ENCODE measurements at places on chromosomes 11 and 22. TPM values are rescaled to one million over a fixed set of nuclear protein-coding genes. Genes with fewer than 3 reads are reported as not detected.

The MYRF gene
- total RNA-seq = 7.0 TPM

The PRSS23 gene
- total RNA-seq = 43.2 TPM

The KRTAP5-2 gene
- total RNA-seq = not detected

The GAL gene
- total RNA-seq = 32.2 TPM

The HTR3B gene
- not detected for total RNA-seq

The OR10A2 gene
- not detected for total RNA-seq

The MMP13 gene
- total RNA-seq = 2.4 TPM

The FOLH1 gene
- total RNA-seq = 0.58 TPM

The POU2AF3 gene
- not detected for total RNA-seq
